Stimulated activated CD4-positive, alpha-beta T cell treated with anti-CD3 and anti-CD28 coated beads, Interleukin-1b, Interleukin-23, amount 100 ng/mL, for 1 hour (primary cell): ENCODE measurements at places on chromosomes 13 and 19.

- no peak for DNase-seq
Measured at GRCh38 chr13:52446265-52446664, 4.2 kb downstream of the VPS36 start.

GRCh38 chr19:44925114-44925891 is 10.9 kb downstream of the APOC1 start:
- DNase-seq: no peak

GRCh38 chr13:49693191-49693733 is 2.0 kb upstream of the EBPL start:
- DNase-seq: no peak

- DNase-seq: no peak
Measured at GRCh38 chr13:45331123-45331619, 9.8 kb downstream of the TPT1 start.

DNA sequence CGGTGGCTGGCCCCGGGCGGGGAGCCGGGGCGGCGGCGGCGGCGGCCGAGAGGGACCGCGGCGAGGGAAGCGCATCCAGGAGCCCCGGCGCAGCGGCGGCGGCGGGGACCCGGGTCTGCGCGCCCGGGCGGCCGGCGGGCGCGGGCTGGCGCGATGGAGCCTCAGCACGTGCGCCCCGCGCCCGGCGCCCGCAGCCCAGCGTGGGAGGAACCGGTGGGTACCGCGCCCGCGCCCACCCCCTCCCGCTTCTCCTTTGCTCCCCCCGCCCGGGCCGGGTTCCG is 7.8 kb upstream of the DGKH start:
- DNase-seq: no peak

GRCh38 chr19:10936661-10937084 is 8.1 kb downstream of the TIMM29 start:
- DNase-seq: no peak

DNA sequence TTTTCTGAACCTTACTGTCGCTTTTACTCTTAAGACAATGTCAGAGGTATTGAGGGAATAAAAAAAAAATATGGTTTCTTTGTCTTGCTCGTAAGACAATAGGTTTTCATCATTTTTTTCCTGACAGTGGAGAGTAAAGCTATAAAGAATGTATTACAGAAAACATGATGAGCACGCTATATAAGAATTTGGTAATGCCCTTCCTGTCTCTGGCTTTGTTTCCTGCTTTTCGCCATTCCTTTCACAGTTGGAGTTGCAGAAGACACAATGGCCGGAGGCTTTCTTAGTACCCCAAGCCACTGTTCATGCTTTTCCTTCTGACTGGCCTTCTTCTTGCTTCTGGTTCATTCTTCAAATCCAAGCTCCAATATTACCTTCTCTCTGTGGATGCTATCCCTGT is 101.0 kb upstream of the DACH1 start:
- no peak for DNase-seq

GRCh38 chr13:73366241-73366640 is 307.4 kb downstream of the KLF5 start:
- no peak for DNase-seq

DNA sequence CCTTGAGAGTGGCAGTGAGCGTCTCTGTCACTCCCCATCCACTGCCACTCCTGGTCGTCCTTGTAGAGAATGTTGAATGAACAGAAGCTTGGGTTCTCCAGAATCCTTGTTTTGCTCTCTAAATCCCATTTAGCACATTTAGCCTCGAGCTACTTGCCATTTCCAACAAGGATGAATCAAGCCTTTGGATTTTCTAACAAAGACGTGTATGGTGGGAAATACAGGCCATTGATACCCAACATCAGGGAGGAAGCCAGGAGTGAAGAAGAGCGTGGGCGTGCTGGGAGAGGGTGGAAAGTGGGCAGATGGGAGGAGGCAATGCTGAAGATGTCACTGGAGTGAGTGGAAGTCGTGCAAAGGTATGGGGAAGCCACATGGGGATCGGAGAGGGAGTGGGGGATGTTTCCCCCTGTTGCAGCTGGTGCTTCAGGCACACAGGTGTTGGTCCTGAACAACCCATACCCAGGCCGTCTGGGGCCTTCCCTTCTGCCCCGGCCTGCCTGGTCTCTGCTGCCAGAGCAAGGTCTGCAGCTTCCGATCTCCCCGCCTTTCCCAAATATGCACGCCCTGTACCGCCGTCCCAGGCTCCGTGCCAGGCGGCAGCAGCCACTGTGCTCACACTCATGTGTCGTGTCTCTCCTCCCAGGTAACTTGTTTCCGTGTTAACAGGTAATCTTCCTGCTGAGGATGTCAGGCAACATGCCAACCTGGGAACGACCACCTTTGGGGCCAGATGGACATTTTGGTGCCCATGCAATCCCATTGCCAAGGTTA is 48.7 kb downstream of the ZIC5 start:
- no peak for DNase-seq

DNA sequence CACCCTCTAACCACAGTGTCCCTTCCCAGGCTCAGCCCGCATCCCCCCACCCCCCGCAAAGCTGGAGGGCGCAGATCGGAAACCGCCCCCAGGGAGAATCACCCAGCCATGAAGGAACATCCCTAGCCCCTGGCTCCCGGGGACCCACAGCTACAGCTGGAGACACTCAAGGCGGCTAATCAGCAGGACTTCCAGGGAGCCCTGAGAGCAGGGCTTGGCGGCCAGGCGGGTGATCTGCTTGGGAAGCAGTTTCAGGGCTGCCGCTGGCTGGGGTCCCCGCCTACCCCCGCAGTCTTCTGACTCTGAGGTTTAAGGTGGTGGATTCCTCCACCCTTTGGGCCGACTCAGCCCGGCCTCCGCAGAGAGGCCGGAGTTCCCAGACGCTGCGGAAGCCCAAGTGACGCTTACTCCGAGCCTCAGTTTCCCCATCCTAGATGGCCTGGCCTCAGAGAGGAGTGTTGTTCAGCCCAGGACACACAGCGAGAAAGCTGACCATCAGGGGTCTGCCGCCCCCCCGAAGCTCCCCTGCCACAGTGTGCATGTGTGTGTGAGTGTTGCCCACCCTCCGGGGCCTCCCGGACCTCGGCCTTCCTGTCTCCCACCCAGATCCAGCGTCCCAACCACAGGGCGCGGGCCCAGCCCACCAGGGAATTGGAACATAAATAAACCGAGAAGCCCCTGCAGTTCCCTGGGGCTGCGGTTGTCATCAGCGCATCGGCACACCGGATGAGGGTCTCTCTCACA is 9.8 kb downstream of the FUT6 start:
- no peak for DNase-seq

DNA sequence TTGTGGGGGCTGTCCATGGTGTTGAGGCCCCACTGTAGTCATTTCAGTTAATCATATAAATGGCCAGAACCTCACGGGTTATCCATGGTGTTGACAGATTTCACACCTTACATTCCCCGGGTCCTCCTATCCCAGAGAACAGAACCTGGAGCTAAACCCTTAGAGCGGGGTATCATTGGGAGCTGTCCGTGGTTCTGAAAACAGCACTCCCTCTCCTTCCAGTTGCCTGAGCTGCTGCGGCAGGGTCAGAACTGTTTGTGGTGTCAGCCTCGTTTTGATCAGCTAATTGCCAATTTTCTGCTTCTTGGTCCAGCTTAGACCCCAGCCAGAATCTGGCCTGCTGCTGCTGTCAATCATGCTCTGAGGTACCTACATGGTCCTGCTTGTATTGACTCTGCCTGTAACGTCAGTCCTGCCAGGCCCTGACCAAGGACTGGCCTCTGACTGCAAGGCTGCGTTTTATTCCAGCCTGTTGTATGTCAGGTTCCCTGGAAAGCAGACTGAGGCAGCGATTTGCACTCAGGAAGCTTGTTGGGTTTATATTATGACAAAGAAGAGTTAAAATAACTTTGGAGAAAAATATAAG is 55.8 kb upstream of the KCTD15 start:
- DNase-seq: no peak
